ENCODE measurements at places on chromosomes 11 and 22.

DNA sequence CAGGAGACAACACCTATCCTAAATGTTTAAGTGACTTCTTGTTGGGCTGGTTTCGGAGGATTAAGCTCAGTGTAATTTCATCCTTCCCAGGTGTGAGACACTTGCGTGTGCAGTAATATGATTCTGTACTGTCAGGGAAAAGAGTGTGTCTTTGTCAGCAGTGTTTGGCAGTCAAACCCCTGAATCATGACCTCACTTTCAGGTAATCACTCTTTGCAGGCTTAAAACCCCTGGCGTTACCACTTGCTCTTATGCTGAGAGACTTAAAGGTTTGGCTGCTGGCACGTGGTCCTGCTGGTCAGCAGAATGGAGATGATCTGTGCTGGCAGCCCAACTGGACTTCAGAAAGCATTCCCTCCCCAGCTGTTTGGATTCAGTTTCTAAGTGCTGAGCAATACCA, 56.1 kb downstream of the APIP start:
- no peak for DNase-seq

DNA sequence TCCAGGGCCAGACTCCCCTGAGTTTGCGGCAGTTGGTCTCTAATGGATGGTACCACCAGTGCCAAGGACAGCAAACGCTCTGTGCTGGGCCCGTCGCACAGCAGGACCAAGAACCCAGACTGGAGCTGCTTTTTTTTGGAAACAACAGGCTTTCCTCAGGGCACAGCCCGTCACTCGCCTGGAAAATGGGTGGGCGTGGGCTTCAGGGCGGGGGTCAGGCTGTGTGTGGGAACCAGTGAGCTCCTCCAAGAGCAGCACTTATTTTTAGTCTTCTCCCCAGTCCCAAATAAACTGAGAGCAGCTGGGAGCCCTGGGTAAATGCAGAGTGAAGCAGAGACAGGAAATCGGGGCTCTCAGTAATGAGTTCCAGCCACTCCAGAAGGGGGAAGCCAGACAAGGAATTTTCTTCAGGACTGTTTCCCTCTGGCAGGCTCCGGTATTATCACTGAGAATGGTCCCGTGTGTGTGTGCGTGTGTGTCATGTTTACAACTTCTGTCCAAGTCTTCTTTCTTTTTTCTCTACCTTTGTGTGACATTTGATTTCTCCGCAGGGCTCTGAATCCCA, 63.0 kb downstream of the PPFIBP2 start:
- no peak for DNase-seq

DNA sequence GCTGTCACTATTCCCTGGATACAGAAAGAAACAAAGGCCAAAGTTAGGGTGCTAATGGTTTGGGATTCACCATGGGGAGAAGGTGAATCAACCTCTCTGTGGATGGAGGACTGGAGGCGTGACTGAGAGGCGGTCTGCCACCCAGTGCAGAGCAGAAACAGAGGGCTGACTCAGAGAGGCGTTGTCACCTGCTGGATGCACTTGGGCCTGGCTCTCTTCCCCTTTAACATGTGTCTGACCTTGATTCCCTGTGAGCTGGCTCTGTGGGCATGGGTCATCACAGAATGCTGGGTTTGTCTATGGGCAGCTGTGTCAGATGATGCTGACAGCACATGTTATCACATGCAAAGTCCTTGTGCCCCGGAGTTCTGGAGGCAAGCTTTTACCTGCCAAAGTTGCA, 75.9 kb downstream of the LDLRAD3 start:
- no peak for DNase-seq

DNA sequence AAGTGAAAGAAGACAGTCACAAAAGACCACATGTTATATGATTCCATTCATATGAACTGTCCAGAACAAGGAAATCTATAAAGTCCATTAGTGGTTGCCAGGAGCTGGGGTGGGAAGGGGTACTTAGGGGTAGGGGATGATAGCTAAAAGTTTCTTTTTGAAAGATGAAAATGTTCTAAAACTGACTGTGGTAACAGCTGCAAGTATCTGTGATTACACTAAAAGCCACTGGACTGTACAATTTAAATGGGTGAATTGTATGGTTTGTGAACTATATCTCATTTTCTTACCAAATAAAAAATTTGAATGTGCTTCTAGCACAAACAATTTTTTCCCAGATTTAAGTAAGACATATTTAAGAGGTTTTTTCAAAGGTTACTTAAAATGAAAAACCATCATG, 22.1 kb downstream of the CHKA start:
- no peak for DNase-seq

DNA sequence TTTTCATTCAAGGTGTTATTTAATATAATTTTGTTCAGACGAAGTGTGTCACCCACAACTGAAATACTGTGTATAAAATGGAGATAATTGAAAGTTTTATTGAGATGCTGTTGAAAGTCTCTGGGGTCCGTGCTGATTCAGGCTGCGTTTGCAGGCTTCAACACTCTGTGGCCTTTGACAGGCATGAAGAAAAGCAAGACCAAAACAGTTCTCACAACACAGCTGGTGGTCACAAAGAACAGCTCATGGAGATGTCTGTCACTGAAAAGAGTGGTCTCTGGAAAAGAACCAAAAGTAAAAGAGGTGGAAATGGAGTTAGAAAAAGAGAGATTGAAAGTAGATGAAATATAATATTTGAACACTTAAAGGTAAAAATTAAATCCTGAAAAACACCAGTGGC, 9.8 kb upstream of the MPPED2 start:
- DNase-seq: no peak

DNA sequence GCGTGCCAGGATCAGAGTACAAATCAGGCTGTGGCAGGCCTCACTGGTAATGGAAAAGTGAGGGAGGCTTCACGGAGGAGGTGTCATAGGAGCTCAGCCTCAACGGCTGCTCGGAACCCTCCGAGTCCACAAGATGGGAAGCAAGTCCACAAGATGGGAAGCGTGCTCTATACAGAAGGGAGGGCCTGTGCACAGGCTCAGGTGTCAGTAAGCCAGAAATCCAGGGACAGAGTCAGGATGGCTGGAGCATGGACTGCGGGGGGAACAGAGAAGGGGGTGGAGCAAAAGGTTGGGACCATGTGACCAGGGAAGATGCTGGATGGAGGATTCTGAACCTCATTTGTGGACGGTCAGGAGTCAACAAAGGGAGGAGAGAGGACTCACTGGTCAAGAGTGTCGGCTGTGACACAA, 3.4 kb upstream of the DPP3 start:
- no peak for DNase-seq

GRCh38 chr11:124897674-124898262, at the start of gene ROBO4:
ROBO4 (minus strand) TSS chr11:124897865; CDS start chr11:124897795, 70 bp downstream.
- no peak for DNase-seq

- DNase-seq: no peak
These were observed 8.6 kb upstream of the GNAZ start for GRCh38 chr22:23061471-23062280.

DNA sequence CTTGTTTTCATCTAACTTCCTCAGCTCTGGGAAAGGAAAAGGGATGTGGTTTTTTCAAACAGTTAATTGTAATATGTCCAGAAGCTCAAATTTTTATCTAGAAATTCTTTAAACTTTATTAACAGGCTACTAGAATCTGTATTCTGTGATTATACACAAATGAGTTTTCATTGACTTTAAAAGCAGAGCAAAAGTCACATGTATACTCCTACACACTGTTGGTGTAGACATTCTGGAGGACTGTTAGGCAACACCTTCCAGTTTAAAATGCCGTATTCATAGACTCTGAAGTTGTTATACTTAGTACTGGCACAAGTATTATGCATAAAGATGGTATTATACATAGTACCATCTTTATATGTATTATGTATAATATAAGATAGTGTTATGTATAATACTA, 64.9 kb downstream of the SPECC1L start:
- no peak for DNase-seq

- no peak for DNase-seq
These were observed 37.7 kb upstream of the B3GAT1 start for GRCh38 chr11:134449713-134450112.

GRCh38 chr11:121163658-121164308, 62.7 kb downstream of the TECTA start:
- no peak for DNase-seq

DNA sequence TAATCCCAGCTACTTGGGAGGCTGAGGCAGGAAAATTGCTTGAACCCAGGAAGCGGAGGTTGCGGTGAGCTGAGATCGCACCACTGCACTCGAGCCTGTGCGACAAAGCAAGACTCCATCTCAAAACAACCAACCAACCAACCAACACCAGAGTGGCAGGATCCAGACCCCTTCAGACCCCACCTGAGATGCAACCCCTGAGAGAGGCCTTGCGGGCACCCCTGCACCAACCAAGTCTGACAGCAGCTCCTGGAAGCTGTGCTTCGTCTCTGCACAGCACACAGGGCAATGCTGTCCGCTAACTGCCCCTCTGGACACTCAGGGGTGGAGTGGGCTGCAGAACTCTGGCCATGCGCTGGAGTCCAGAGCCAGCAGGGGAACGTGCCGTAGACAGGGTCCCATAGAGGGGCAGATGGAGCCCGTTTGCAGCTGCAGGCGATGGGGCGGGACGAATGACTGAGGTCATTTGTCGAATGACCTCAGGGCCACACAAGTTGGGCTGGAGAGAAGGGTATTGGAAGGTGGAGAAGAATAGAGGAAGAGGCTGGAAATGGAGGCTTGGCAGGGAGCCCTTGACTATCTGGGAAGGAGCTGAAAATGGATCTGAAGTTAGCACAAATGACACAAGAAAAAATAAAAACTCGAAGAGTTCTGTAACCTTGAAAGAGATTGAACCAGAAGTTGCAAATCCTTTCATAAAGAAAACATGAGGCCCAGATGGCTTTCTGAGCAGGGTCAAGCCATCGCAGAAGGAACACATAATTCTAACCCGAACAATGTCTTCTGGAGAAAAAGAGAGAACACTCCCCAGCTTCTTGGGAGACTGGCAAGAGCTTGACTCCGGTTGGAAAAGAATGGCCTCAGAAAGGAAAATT, 199.7 kb downstream of the CTTN start:
- DNase-seq: no peak

DNA sequence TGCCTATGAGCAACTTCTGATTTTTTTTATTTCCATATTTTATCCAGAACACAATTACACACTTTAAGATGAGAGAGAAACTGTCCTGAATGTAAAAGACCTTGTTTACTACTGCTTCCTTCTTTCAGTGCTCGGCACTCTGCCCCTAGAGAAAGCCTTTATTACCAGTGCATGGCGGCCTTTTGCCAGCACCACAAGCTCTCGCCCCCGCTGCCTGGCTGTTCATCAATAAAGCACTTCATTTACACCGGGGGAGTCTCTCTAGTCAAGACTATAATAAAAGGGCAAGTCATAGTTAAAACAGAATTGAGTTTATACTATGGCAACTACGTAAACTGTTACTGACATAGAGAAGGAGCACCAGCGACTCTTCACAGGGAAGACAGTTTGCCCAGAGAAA, 259.5 kb downstream of the CADM1 start:
- no peak for DNase-seq

DNA sequence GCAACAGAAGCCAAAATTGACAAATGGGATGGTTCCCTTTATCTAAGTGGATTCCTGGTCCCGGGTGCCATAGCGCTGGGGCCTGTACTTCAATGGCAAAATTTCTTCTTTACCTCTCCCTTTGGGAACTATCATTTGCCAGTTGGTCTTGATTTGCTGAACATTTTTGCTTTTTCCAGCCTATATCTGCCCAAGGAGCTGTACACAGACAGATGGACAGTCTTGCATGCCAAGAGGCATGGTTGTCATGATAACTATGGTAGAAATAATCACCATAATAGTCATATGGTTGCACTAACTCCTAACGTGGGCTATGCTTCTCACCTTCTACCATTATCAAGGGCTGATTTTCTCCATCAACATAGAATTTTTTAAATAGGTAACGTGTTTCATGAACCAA, 1030.9 kb downstream of the OPCML start:
- no peak for DNase-seq

- DNase-seq: no peak
These were observed 76.6 kb upstream of the LMO1 start for GRCh38 chr11:8340296-8340695.

DNA sequence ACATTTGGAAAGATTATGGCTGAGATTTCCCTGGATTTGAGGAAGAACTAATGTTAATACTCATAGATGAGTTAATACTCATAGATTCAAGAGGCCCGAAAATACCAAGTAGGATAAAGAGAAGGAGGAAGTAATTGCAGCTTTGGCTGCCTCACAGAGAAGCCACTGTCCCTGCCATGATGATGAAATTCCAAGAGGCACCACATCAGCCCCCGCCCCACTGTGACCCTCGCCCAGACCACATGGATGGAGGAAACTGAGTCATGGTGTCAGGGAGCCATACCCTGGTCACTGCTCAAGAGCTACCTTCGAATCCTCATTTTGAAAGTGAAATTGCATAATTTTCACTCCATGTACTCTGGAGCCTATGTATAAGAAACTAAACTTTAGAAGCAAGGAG, 92.9 kb upstream of the SLC22A12 start:
- DNase-seq: no peak

- no peak for DNase-seq
These were observed 690.4 kb downstream of the BRD1 start for GRCh38 chr22:49137206-49137840.

- DNase-seq: no peak
These were observed 71.6 kb downstream of the PRMT3 start for GRCh38 chr11:20458905-20459632.

- DNase-seq: no peak
These were observed 1337.8 kb downstream of the BRD1 start for GRCh38 chr22:48489551-48490499.

- DNase-seq: no peak
These were observed 13.5 kb downstream of the RSF1 start for GRCh38 chr11:77806993-77807392.

- DNase-seq: no peak
These were observed 9.7 kb downstream of the SRSF8 start for GRCh38 chr11:95076416-95076815.

GRCh38 chr11:73951797-73952196, 971 bp downstream of the DNAJB13 start:
- DNase-seq: no peak

DNA sequence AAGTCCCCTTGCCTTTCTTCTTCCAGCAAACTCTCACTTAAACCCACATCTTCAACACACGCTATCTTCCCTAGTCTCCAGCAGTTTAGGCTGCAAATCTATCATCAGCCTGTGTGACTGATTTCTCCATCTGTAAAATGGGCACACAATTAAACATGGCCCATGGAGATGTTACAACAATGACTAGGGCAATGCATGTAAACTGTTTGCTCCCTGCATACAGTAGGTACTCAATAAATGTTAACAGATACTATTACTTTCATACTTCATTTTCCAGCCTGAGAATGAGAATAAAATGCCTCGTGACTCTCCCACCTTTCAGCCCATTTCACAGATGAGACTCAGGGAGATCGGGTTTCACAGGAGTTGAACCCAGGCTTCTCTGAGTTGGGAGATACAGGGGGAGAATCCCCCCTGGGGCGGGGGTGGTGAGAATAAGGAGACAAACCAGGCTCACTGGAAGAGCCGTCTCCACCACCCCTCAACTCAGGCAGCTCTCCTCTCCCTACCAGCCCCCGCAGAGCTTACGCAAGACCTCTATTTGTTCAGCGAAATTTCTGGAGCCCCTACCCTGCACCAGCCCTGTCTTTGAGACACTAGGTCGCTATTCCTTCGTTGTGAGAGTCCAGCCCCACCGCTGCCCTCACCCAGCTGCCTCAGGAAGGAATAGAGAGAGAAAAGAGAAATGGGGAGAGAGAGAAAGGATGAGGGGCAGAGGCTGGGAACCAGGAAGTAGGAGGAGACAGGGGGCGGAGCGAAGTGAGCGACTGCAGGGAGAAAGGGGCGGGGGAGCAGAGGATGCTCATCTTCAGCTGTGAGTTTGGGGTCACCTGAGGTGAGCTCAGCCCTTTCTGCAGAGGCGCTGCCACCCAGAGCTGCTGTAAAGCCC, 42.1 kb upstream of the KLHL35 start:
- DNase-seq: no peak

All from HuH-7.5 (cell line).